Suprapubic skin (tissue), 4 donors: ENCODE measurements at places on chromosomes 5 and 9. TPM values are rescaled to one million over a fixed set of nuclear protein-coding genes. Genes with fewer than 3 reads are reported as not detected.

The LSM11 gene
- total RNA-seq = 3.9 TPM

The FAM151B gene
- 2.4 TPM for total RNA-seq

- DNase-seq = no peak
Measured at GRCh38 chr5:161421067-161421466, 125.5 kb downstream of the GABRB2 start.

- no peak for DNase-seq
Measured at GRCh38 chr5:143683459-143683858, 128.5 kb upstream of the HMHB1 start.

DNA sequence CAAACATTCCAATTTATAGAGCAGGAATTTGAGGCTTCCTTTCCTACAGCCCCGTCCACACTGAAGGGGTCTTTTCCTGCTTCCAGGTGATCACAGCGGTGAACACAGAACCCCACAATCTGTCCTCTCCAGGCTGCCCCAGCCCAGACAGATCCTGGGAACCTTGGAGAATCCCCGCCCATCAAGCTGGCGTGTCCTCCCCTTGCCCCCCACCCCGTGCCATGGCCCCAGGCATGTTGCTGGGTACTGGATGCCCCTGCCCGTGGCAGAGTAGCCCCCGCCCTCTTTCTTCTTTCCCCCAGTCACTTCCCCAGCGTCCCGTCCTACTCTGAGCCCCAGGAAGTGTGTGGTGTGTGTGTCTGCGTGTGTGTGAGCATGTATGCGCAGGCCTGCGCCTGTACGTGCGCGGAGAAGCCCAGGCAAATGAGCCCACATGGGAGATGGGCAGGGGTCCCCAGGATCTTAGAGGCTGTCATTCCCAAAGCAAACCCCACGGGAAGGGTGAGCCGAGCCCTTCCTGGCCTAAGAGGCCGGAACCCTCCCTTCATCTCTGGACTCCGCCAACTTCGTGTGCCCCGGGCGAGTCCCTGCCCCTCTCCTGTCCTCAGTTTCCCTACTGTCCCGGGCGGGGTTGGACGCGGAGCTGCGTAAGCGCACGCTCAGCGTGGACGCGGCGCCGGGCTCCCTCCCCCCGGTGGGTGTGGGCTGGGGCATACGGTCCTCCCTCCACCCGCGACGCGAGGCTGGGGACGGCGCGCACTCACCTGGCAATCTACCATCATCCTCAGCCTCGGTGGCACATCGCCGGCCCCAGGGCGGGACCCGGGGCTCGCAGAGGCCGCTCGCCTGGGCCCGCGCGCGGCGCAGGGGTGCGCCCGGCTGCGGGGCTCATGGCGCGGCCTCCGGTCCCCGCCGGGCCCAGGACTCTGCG, 15.2 kb downstream of the GBGT1 start:
- DNase-seq = peak; percentile 87

DNA sequence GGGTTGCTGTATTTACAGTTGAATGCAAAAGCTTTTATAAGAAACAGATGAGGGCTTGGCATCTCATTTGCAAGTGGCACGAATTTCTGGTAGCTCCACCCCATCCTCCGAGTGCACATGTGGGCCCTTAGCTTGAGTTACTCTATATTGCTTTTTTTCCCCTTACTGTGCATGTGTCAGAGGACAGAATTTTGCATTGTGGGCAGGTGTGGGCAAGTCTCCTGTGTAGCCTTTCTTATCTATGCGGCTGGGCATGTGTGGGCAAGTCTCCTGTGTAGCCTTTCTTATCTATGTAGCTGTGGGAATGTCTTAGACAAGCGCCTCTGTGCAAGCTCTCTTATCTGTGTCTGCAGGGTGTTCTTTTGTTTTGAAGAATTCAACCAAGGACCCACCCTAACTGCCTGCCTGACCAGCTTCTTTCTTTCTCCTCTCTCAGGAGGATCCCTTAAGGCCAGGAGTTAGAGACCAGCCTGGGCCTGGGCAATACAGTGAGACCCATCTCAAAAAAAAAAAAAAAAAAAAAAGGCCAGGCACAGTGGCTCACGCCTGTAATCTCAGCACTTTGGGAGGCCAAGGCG, 34.1 kb upstream of the SIL1 start:
- DNase-seq = no peak

- DNase-seq = no peak
Measured at GRCh38 chr5:142615948-142616347, 69.9 kb downstream of the FGF1 start.

The TMEM174 gene
- total RNA-seq = not detected

DNA sequence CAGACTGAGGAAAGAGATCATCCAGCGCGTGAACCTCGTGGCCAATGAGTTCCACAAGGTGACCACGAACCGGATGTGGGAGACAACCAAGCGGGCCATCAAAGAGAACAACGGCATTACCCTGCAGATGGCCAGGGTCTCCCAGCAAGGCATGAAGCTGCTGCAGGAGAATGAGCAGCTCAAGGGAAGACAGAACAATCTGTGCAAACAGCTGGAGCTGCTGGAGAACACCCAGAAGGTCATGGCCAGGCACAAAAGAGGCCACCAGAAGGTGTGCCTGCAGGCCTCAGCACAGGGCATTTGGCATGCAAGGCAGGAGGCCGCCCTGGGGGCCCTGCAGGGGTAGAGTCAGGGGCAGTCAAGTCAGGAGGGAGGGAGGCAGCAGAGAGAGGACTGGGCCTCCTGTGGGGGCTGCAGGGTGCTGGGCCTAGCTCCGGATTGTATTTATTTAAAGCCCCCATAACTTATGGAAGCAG, 4.2 kb downstream of the PTRH1 start:
- no peak for DNase-seq

The STK32A gene
- 5.3 TPM for total RNA-seq

GRCh38 chr5:14305045-14305444, 161.9 kb downstream of the TRIO start:
- DNase-seq = no peak

DNA sequence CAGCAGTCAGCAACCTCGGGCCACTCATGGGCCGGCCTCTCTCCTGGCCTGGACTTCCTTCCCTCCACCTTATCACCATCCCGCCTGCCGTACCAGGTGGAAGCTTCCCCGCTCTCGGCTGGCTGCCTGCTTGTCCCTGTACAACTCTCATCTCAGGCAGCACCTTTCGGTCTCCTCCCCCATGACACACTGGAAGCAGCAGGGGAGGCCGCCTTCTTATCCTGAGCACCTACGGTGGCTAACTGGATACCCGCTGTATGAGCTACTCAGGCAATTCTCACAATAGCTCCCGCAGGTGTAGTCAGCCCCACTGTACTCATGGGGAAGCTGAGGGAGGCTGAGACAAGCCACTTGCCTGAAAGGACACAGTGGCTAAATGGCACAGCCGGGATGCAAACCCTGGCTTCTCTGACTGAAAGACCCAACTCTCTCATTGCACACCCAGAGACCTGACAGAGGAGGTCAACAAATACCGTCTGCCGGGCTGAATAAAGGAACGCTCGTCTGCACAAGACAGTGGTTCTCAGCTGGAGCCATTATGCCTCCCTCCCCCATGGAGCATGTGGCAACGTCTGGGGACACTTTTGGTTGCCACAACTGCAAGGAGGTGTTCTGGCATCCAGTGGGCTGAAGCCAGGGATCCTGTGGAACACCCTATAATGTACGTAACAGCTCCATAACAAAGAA, 9.6 kb downstream of the STK10 start:
- no peak for DNase-seq

GRCh38 chr5:142176255-142176654, 67.7 kb downstream of the NDFIP1 start:
- DNase-seq = no peak

The GARIN3 gene
- not detected for total RNA-seq
